ENCODE measurements at places on chromosomes 2 and 18.

GRCh38 chr2:205199165-205199850 lies 483.0 kb upstream of the NRP2 start:
- DNase-seq, result no peak

DNA sequence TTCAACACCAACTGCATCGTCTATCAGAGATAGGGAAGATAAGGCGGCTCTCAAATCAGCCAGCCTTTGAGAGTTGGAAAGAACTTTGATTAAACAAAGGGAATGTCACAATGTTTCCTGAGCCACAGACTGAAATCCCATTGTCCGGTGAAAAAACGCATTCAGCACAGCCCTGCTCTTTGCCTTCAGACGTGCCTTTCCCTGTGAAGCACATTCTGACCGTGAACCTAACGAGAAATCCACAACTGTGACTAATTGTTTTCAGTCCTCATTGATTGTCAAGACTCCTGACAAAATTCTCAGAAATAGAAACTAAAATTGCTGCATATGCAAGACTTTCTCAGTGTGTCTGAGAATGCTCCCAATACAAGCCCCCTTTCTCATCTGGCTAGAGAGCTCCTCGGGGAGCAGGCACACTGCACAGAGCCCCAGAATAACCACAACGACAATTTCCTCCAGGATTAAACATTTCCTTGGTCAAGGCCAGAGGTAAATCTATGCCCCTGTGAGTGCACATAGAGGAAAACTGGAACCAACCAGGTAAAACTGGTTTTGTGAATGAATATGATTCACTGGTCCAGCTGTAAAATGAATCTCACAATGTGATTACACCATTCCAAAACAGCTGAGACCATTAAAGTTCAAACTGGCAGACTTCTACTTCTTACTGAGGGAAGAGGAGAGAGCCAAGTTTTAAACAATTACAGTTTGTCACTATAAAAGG lies 561.9 kb upstream of the ID2 start:
- DNase-seq, result peak; percentile 15

GRCh38 chr2:162301151-162301804 lies 17.2 kb downstream of the IFIH1 start:
- DNase-seq, result peak; percentile 27

DNA sequence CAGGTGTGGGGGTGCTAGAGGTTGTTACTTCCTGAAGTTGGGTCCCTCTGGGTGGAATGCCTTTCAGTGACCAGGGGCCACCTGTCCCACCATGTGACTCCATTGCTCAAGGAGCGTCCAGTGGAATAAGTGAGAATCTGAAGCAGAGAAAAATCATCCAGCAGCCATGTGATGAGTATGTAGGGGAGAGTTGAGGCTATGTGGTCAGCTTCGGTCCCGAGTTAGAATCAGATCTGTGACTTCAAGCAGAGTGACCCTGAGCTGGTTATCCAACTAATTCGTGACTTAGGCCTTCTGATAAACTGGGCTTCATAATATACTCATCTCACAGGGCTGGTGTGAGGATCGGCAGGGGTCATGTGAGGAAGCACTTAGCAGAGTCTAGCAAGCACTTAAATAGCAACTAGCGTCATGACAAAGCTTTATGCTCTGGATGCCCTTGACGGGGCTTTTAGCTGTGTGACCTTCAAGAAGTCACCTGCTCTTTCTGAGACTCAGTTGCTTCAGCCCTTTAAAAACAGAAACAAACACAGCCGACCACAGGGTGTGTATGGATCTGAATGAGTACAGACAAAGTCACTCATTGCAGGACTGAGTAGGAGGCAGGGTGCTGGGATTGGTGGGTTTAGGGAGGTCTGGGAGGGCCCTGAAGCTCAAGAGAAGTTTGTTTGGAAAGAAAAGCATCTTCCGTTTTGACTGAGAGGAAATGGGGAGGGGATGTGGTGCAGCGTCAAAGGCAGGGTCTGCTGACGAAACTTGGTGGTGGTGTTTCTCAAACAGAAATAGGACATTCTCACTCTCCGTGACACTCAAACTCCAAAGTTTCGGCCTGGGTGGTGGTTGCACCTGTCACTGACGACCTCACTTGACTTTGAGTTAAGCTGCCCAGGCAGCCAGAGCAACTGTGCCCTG lies 264.0 kb upstream of the CXCR4 start:
- peak; percentile 54 for DNase-seq

DNA sequence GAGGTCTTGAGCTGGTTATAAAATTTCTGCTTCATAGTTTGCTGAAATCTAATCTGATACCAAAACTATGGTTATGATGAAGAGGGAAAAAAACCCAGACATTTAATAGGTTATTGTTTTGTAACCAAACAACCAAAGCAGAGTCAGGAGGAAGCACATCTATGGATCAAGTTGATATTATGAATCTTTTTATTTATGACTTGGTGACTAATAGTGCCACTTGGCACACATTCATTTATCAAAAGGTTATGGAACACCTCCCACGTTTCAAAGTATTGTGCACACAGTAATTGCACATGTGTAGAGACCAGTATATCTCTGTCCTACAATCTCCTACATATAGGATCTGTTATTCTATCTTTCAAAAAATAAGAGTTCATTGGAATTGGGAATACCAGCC lies 93.0 kb downstream of the DPP4 start:
- DNase-seq, result no peak

GRCh38 chr2:206158563-206159345 lies 490 bp downstream of the NDUFS1 start:
- DNase-seq, result no peak

DNA sequence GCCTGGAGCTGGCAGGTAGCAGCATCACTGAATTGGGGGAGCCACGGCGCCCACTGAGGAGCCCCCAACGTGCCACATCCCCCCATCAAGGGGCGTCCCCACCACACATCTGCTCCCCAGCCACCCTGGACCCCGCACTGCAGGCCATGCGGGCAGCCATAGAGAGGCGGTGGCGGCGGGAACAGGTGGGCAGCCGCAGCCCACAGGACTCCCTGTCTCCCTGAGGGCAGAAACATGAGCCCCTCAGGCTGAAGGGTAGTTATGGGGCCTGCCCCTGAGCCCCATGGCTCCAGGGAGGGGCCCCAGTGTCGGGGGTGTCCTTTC lies 26.6 kb downstream of the CROCC2 start:
- no peak for DNase-seq

DNA sequence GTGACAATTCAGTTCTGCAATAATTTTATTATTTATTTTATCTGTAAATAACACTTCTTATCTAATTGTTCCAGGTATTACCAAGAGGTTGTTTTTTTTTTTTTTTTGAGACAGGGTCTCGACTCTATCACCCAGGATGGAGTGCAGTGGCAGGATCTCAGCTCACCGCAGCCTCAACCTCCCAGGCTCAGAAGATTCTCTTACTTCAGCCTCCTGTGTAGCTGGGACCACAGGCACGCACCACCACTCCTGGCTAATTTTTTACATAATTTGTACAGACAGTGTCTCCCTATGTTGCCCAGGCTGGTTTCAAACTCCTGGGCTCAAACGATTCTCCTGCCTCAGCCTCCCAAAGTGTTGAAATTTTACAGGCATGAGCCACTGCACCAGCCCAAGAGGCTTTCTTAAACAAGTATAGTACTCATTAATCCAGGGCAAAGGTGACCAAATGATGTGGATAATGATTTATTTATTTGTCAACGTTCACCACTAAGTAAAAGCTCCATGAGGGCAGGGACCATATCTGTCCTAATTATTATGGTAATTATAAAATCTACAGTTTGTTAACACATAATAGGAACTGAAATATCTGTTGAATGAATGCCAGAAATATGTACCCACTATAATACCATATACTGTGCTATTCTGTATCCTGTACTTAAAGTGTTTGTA lies 12.0 kb downstream of the STK17B start:
- DNase-seq, result no peak

DNA sequence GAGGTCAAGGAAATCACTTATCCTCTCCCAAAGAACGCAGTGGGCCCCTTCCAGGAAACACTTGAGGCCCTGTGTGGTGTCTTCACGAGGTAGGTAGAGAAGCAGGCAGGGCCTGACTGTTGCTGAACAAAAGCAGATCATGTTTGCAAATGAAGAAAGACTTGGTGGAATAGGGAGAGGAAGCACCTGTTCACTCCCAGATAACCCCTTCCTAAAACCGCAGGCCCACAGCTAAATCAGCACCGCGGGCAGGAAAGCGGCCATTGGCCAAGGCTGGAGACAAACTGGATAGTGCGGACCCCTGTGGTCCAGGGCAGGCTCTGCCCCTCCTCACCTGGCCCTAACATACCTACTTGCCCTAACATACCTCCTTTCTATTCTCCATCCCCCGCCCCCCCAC lies 64.9 kb upstream of the KLHL29 start:
- DNase-seq, result no peak

GRCh38 chr2:149816756-149817551 lies 229.4 kb upstream of the MMADHC start:
- no peak for DNase-seq

- DNase-seq, result no peak
These were observed 198.1 kb downstream of the PDE1A start for GRCh38 chr2:182228741-182229140.

DNA sequence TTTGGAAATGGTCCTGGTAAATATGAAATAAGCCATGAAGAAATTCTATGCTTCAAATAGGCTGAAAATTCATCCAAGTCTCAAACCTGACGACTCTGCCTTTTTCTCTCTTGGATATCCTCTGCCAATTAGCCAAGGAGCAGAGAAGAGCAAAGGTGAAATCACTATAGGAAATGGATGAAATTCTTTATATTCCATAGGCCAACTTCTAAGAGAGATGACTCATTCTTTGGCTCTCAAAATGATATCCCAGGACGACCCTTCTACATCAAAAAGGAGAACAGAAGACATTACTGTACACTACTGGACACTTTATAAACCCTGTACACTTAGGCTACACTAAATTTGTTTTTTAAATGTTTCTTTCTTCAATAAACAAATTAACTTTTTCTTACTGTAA lies 22.7 kb downstream of the PDE1A start:
- DNase-seq, result no peak

GRCh38 chr2:20165677-20166509 lies 59.0 kb downstream of the SDC1 start:
- DNase-seq, result no peak

GRCh38 chr2:219362524-219363164 lies 25.1 kb downstream of the DNPEP start:
- no peak for DNase-seq

- DNase-seq, result no peak
These were observed 80.7 kb upstream of the STON1 start for GRCh38 chr2:48449073-48449840.

DNA sequence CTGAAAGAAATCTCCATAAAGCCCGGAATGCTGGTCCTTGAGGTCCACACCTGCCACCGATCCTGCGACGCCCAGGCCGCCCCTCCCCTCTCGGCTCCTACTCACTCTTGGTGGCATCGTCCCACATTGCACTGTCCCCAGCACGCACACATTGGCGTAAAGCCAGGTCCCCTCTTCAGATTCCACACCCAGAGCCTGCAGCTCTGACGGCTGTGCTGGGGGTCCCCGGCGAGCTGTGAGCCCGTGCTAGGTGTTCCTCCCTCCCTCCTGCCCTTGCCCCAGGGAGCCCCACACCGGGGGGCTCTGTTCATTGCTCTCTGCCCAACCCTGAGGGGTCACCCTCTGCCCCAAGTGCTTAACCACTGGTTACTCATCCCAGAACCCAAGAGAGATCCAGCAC lies 8.5 kb downstream of the TPO start:
- no peak for DNase-seq

- DNase-seq, result peak; percentile 39
These were observed 245.6 kb downstream of the TPGS2 start for GRCh38 chr18:36582988-36583745.

DNA sequence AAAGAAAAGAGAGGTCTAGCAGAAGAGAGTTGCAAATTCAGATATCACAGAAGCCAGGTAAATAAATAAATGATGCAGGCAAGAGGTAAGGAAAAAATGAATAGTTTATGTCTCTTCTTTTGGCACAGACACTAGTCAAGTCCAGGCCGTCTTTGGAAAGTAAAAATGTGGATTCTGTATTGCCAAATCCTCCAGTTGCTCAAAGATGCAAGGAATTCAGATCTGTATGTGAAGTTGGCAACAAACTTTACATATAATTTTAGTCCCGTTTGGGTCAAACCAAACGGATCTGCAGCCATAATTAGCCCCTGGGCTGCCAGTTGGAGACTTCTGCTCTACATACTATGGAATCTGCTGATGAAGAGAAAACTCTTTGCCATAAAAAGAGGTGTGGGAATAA lies 200.5 kb upstream of the RND3 start:
- no peak for DNase-seq

DNA sequence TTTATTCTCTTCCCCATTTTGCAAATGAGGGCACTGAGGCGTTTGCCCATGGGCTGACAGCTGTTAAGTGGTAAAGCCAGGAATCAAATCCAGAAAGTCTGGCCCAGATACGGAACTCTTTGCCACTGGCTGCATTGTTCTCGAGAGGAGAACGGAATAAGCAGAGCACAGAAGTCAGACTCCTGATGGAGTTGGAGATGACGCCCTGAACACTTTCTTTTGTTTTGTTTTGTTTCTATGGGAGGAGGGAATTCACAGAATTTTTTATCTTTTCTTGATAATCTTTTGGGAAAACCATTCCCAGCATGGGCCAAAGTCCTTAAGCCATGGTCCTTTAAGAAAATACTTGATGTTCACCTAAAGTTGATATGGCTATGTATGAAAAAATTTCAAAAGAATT lies 322.2 kb downstream of the RDH14 start:
- DNase-seq, result no peak

DNA sequence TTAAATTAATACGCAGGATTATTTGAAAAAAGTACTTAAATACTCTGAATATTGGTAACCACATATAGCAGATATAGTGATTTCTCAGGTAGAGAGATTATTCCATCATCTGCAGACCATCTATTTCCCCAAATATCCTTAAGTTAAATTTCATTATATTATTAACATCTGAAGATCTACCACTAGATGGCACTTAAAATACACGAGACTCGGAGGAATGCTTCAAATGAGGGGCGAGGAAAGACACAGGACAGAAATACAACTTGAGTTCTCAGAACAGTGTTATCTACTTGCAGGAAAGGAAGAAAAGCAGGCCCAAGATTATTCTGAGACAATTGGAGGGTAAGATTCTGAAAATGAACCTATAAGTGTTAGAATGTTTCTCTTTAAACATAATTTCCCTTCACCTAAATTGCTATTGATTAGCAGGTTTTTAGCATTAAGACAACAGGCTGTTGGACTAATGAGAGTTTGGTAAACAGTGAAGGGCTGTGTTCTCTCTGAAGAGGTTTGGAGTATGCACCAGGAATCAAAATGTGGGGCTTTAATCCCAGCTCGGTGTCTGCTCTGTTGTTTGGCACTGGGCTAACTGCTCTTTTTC lies 76.9 kb upstream of the GCFC2 start:
- peak; percentile 19 for DNase-seq

DNA sequence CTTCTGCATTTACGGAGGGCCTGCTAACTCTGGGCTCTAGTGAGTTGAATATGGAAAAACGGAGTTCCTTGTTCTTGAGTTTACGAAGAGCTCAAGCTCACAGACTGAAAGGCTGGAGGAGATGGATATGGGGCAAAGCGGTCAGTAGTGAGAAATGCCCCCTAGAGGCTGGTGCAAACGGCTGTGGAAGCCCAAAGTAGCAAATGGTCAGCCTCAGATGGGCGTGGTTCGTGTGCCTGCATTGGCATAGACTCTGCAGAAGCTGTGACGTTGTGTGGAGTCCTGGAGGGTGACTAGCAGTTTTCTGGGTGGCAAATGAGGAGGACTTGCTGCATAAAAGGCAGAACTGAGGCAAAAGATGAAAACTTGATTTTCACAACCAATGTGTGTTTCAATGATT lies 93.6 kb upstream of the TWIST2 start:
- DNase-seq, result no peak

Measured in GM20000 (cell line).